ENCODE measurements at places on chromosomes 11 and 22. TPM values are rescaled to one million over a fixed set of nuclear protein-coding genes. Genes with fewer than 3 reads are reported as not detected.

HYOU1 gene
- 185 TPM for total RNA-seq

DNA sequence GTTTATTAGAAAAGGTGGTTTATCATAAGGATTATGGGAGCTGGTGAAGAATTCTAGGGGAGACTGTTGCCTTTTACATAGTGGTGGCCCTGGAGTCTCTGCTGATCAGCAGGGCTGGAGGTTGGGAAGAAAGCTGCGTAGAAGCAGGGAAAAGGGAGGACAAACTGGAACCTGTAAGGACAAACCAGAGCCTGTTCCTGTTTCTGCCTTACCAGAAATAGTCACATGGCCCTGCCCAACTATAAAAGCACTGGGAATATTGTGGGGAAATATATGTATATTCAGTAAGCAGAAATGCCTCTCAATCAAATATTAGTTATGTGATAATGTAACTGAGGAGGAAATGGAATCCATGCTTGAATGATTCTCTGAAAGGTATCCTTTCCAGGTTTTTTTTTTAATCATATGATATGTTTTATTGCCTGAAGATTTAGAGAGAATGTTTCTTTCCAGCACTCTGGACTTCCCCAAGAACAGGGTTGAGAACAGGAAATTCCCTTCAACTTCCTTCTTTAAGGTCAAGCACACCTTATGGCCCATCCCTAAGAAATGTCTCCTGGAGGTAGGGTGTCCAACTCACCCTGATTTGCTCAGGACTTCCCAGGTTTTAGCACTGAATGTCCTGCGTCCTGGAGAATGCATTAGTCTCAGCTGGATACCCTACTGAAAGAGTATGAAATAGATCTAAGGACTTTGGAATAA is 33.9 kb upstream of the SCUBE2 start:
- H3K4me1 ChIP-seq: peaks cover 5% of the 10 kb centered on the region
- H3K27me3 ChIP-seq: no peaks in the 10 kb centered on the region
- H3K4me3 ChIP-seq: no peak overlapping the region
- H3K36me3 ChIP-seq: peaks cover 12% of the 10 kb centered on the region
- H3K27ac ChIP-seq: no peak overlapping the region
- no peak for DNase-seq

DNA sequence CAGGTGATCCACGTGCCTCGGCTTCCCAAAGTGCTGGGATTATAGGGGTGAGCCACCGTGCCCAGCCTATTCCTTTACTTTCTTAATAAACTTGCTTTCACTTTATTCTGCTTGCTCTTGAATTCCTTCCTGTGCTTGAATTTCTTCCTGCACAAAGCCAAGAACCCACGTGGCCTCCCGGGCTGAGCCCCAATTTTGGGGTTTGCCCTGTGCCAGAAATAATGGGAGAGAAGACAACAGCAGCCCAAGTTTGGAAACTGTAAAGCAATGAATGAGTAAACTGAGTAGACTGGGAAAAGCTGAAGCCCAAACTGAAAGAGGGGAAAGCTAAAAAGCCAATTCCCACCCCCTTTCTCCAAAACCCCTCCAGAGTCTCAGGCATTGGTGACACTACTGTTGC is 136.4 kb downstream of the NECTIN1 start:
- peaks cover 6% of the 10 kb centered on the region for H3K27me3 ChIP-seq
- DNase-seq: no peak
- H3K27ac ChIP-seq: no peak overlapping the region
- no peak overlapping the region for H3K4me3 ChIP-seq
- peaks cover 9% of the 10 kb centered on the region for H3K4me1 ChIP-seq

GRCh38 chr11:110251836-110252235 is 44.6 kb downstream of the RDX start:
- no peaks in the 10 kb centered on the region for H3K4me1 ChIP-seq
- peaks cover 23% of the 10 kb centered on the region for H3K36me3 ChIP-seq
- H3K27me3 ChIP-seq: no peaks in the 10 kb centered on the region
- no peak overlapping the region for H3K4me3 ChIP-seq
- H3K27ac ChIP-seq: no peak overlapping the region

TSPAN4 gene
- total RNA-seq: 43.2 TPM

GRCh38 chr11:117815262-117815803 is 9.2 kb downstream of the FXYD2 start:
- no peak for DNase-seq
- peaks cover 68% of the 10 kb centered on the region for H3K4me1 ChIP-seq
- H3K36me3 ChIP-seq: no peaks in the 10 kb centered on the region
- peak overlapping the region; percentile 98 for H3K27ac ChIP-seq
- peaks cover 17% of the 10 kb centered on the region for H3K27me3 ChIP-seq

DNA sequence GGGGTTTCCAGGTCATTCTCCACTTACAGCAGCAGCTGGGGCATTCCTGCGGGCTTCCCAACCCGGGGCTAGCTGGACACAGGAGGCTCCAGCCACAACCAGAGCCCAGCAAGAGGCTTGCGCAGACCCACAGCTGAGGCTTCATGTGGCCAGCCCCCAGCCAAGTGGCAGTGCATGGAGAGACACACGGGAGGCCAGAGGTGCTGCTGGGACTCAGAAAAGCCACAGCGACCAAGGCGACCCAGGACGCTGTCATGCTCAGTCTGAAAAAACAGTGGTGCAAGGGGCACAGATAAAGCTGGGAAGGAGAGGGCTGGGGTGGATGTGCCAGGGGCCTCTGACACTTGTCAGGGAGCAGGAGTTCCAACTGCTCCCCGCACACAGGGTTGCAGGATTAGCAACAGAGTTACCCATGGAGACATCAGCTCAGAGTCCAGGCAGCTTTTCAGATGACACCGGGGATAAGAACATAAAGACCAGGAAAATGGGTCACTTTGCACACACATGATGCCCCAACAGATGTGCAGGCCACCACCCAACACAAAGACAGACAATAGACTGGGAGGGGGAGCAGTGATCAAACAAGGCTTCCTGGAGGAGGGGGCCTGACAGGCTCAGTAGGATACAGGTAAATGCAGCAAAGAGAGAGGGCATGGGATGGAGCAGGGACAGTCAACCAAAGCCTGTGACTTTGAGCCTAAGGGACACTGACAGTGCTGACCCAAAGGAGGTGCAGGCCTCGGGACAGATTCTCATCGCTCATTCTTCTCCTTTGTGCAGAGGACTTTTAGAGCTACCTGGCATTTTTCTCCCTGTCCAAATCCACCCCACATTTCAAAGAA is 6.9 kb upstream of the NEAT1 start:
- peaks cover 40% of the 10 kb centered on the region for H3K4me1 ChIP-seq
- peak overlapping the region; percentile 69 for H3K27ac ChIP-seq
- H3K4me3 ChIP-seq: peak overlapping the region; percentile 71
- H3K36me3 ChIP-seq: peaks cover 3% of the 10 kb centered on the region

- peak overlapping the region; percentile 91 for H3K4me3 ChIP-seq
- peaks cover 42% of the 10 kb centered on the region for H3K4me1 ChIP-seq
- no peak for DNase-seq
- peaks cover 27% of the 10 kb centered on the region for H3K36me3 ChIP-seq
- H3K27ac ChIP-seq: no peak overlapping the region
Observed at GRCh38 chr11:126058105-126058874, 4.4 kb downstream of the CDON start.

- H3K4me3 ChIP-seq: peak overlapping the region; percentile 57
- H3K4me1 ChIP-seq: peaks cover 20% of the 10 kb centered on the region
- H3K27me3 ChIP-seq: no peaks in the 10 kb centered on the region
- DNase-seq: no peak
Observed at GRCh38 chr11:73249304-73249703, 22.8 kb upstream of the P2RY6 start.

IL17REL gene
- not detected for total RNA-seq

GRCh38 chr11:67572747-67573419 is 10.7 kb upstream of the GSTP1 start:
- H3K27ac ChIP-seq: peak overlapping the region; percentile 17
- peaks cover 6% of the 10 kb centered on the region for H3K4me1 ChIP-seq
- H3K27me3 ChIP-seq: peaks cover 20% of the 10 kb centered on the region
- no peak for DNase-seq
- H3K36me3 ChIP-seq: no peaks in the 10 kb centered on the region
- no peak overlapping the region for H3K4me3 ChIP-seq

DNA sequence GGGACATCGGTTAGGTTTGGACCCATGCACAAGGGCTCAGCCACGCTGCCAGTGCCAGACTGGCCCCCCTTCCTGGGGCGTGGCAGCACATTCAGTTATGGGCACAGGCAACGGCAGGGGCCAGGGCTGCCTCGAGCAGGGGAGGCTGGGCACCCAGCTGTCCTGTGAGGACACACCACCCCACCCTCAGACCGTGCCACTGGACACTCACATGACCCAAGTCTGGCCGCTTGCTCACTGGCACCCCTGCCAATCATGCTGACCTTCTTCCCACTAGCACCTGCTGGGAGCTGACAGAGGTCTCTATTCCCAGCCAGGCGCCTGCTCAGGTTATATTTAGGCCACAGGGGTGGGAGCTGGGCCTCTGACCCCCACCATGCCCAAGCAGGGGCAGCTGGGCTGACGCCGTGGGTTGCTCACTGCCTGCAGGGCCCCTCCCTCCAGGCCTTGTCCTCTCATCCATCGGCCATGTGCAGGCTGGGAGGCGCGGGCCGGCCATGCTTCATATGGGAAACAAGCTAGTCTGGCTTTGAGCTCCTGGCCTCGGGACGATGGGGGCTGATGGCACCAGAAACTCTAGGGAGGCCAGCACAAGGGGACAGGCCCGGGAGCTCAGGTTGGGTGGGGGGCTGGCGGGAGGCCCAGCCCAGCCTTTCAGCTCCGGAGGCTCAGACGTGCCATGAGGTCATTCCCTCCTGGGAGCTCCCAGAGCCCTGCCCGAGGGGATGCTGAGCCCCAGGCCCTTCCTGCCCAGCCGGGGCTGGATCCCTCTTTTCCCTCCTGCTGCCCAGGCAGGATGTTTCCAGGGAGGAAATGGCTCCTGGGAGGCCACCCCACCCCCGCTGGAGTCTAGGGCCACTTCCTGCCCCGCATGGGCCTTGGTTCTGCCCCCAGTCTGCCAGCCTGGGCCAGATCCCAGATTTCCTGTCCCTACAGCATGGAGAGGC is 15.2 kb upstream of the TBX1 start:
- H3K27ac ChIP-seq: no peak overlapping the region
- H3K36me3 ChIP-seq: no peaks in the 10 kb centered on the region
- peaks cover 5% of the 10 kb centered on the region for H3K4me1 ChIP-seq
- H3K27me3 ChIP-seq: peaks cover 4% of the 10 kb centered on the region
- no peak for DNase-seq
- no peak overlapping the region for H3K4me3 ChIP-seq

Measured in type B pancreatic cell (in vitro differentiated cells).